ENCODE measurements at places on chromosomes 7 and 10.

DNA sequence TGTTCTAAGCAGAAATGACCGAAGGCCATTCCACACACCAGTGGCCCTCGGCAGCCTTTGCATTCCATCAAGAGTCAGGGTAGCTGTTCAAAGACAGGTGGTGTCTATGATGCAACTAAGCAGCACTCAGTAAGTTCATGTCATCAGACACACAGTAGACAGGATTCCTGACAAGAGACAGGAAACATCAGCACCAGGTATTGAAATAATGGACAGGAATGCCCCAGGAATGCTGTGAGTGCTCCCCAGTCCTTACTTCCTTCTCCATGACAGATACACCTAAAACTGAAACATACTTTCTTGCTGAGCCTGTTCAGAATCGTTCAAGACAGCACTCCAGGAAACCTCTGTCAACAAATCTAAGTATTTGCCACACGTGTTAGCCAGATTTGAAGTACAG is 204.4 kb downstream of the TPST1 start:
- no peak for DNase-seq

DNA sequence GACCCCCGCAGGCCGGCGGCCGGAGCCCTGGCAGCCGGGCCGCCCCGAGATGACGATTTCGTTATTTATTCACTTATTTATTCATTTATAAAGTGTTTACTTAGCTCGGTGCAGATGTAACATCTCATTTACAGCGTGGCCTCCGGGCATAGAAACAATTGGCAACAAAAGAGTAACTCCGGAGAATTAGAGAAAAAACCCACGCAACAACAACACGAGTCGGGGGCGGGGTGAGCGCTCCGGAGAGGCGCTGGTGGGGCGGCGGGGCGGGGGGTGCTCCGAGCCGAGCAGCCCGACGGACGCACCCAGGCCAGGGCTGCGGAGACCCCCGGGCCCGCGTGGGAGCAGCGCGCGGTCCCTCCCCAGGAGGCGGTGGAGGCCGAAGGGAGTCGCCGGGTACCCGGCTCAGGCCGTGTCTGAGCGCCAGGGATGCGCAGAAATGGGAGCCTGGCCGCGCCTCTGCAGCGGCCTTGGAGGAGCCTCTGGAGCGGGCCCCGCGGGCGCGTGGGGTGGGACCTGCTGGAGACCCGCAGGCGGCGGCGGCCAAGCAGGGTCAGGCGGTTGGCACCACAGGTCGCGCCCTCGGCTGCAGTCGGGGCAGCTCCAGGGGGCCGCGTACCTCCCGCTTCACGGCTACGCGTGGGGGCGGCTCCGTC is 14.3 kb downstream of the UNCX start:
- no peak for DNase-seq

- no peak for DNase-seq
These were observed 481.0 kb upstream of the SEMA3A start for GRCh38 chr7:84675633-84676034.

GRCh38 chr10:19302117-19302516 is 253.5 kb downstream of the MALRD1 start:
- DNase-seq: no peak

GRCh38 chr7:707296-708000 is 19.1 kb upstream of the DNAAF5 start:
- no peak for DNase-seq

DNA sequence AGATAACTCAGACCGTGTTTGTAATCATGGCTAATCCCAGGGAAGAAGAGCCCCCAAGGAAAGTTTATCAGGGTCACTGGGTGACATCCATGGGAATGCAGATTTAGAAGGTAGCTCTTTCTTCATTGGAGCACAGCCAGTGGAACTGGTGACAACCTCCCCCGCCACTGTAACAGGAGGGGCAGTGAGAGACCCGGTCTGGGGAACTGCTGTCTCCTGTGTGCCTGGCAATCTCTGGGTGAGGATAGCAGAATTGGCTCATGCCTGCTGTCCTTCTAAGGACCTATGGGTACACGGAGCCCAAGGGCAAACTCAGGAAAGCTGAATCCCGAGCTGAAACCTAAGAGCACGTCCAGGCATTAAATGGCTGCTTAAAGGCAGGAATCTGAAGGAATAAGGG is 341.6 kb downstream of the ABCA13 start:
- DNase-seq: no peak

DNA sequence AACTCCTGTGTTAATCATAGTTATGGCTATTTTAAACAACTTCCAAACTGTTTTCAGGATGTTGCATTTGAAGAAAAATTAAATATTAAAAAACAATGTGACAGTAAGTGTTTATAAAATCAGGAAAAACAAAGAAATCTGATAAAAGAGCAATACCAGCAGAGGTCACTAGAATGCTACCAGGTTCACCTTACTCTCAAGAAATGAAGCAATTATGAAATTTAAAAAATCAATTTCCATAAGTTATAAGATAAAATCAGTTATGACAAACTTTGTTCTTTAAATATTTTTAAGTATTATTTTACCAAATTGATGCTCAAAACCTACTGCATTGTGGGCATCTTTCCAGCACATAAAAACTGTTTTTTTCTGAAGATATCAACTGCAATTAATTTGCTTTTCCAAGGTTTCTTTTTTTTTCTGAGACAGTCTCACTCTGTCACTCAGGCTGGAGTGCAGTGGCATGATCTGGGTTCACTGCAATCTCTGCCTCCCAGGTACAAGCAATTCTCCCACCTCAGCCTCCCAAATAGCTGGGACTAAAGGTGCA is 50.7 kb upstream of the RHEB start:
- DNase-seq: no peak

DNA sequence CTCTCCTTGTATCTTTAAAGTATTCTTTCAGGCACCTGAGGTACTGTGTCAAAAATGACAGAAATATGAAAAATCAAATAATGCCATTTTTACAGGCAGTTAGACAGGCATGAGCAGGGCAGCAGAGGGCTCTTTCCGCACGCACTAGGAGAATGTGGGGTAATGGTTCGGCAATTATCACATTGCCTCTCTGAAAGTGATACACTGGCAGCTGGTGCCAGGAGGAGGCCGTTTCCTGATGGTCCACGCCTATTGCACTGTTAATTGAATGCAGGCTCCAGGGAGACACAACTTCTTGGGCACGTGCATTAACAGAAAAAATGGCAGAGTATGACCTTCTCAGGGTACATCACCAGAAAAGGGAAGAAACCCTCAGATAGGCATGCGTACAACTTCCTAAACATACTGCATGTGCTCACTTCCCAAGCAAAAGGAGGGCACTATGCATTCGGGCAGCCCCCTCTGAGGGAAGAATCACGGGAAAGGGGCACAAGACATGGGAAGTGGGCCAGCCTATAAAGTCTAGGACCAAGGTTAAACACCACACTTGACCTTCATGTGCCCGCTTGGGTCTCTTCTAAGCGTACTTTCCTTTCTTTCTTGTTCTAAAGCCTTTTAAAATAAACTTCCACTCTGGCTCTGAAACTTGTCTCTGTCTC is 161.7 kb downstream of the TNS3 start:
- no peak for DNase-seq

DNA sequence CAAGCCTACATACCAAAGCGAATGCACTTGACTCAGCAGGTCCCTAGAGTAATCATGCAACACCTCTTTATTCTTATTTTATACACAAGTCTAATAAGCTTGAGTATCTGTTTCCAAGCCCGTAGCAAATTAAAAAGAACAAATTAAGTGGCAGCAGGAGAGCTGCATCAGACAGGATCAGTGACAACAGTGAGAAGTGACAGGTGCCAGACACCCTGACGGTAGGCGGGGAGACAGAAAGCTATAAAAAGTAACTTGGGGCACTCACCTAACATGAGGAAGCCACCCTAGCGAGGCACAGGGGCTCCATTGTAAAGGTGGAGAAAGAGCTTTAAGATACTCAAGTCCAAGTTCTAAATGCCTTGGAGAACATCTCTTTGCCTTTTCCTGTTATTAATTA is 174.2 kb downstream of the PLXNA4 start:
- no peak for DNase-seq

- no peak for DNase-seq
These were observed 875.4 kb downstream of the LRMDA start for GRCh38 chr10:76306856-76307255.

GRCh38 chr7:91892821-91893340 is 12.4 kb upstream of the MTERF1 start:
- DNase-seq: no peak

- DNase-seq: no peak
These were observed 3.1 kb downstream of the CYREN start for GRCh38 chr7:135167365-135167917.
